ENCODE measurements at places on chromosomes 4 and X. TPM values are rescaled to one million over a fixed set of nuclear protein-coding genes. Genes with fewer than 3 reads are reported as not detected.

TMPRSS11E gene
- total RNA-seq: 11.9 TPM

SPANXN4 gene
- total RNA-seq: not detected

SGMS2 gene
- total RNA-seq: 81.5 TPM

GRIA2 gene
- 3.8 TPM for total RNA-seq

IRS4 gene
- total RNA-seq: 0.07 TPM

Measured in lower leg skin (tissue), 4 donors.